ENCODE measurements at places on chromosomes 5 and 9. TPM values are rescaled to one million over a fixed set of nuclear protein-coding genes. Genes with fewer than 3 reads are reported as not detected.

GRCh38 chr5:69024241-69024651 is 69.6 kb upstream of the SLC30A5 start:
- no peak overlapping the region for H3K27ac ChIP-seq
- peak; percentile 22 for DNase-seq
- no peaks in the 10 kb centered on the region for H3K36me3 ChIP-seq
- H3K4me3 ChIP-seq, result no peak overlapping the region

DNA sequence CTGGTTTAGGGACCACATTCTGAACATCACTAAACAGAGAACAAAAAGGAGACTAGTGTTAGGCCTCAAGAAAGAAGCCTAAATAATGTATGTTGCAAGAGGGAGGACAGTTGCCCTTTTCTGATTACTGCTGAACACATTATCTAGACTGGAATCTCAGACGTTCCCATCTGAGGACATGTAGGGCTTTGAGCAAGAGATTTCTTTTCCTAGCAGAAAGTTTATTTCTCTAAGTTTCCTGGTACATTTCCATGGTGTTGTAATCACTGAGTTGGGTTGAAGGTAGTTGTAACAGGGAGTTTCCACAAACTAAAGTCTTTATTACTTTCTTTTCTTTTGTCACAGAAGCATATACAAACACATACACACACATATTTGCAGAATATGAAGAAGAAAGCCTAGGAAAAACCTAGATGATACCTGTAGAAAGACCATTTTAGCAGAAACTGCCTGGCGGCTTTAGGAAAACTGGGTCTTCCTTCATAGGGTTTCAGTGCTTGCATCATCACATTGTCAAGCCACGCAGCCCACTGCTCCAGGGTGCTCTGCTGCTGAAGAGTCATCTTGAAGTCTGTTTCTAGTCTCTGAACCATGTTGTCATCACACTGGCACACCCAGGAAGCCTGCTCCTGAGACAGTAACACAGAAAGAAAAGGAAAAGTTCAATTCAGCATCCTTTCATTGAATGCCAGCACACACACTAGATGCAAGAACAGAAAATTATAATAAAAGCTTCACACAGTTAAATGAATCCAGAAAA is 269.1 kb downstream of the RFX3 start:
- peaks cover 13% of the 10 kb centered on the region for H3K36me3 ChIP-seq
- no peaks in the 10 kb centered on the region for H3K27me3 ChIP-seq
- no peak overlapping the region for H3K27ac ChIP-seq

LAMC3 gene
- not detected for total RNA-seq

DNA sequence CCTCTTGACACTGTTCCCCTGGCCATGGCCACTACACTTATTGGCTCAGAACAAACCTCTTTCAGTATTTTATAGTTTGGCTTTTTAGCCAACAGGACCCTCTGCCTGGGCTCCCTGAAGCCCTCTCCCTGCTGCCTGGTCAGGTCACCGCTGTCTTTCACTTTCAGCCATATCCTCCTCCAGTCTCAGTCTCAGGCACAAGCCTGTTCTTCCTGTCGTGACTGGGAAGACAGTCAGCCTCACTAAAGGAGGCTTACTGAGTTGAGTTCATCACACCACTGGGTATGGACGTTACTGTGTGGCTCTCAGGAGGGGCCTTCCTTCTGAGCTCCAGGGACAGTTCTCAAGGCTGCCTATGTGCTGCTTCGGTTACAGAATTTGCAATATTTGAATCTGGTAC is 2.0 kb downstream of the QSOX2 start:
- no peak for DNase-seq
- no peaks in the 10 kb centered on the region for H3K36me3 ChIP-seq
- H3K4me3 ChIP-seq, result peak overlapping the region; percentile 91
- H3K4me1 ChIP-seq, result peaks cover 31% of the 10 kb centered on the region

- no peaks in the 10 kb centered on the region for H3K36me3 ChIP-seq
- no peak overlapping the region for H3K4me3 ChIP-seq
- DNase-seq, result no peak
- H3K27me3 ChIP-seq, result peaks cover 30% of the 10 kb centered on the region
- peaks cover 12% of the 10 kb centered on the region for H3K4me1 ChIP-seq
- no peak overlapping the region for H3K27ac ChIP-seq
Measured at GRCh38 chr5:176750144-176750543, 60.2 kb upstream of the UNC5A start.

CYSRT1 gene
- total RNA-seq, result 0.93 TPM

- DNase-seq, result no peak
- H3K36me3 ChIP-seq, result peaks cover under 1% of the 10 kb centered on the region
- no peak overlapping the region for H3K4me3 ChIP-seq
- H3K27ac ChIP-seq, result no peak overlapping the region
- peaks cover 1% of the 10 kb centered on the region for H3K27me3 ChIP-seq
Measured at GRCh38 chr5:14407746-14408175, 173.8 kb upstream of the OTULINL start.

DNA sequence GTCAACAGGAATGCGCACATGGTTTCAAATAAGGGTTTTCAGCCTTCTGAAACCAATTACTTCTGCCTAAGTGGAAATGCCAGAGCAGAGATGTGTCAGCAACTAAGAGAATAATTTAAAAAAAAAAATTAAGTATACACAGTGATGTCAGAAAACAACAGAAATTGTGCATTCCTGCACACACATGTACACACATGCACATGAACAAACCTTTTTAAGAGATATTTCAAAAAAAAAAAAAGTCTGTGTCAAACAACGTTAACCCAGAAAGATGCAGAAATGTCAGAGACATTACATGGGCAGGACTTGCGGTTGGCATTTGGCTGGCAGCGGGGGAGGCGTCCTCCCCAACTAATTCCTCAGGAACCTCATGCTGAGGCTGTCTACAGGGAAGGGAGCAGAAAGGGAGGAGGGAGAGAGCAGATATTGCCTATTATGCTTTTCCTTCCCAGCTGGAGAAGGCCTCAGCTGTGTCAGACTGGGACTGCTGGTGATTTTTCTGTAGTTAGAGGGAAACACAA is 536.9 kb upstream of the WWC1 start:
- H3K4me1 ChIP-seq, result no peaks in the 10 kb centered on the region
- no peak overlapping the region for H3K4me3 ChIP-seq
- H3K27me3 ChIP-seq, result no peaks in the 10 kb centered on the region
- H3K27ac ChIP-seq, result no peak overlapping the region
- no peaks in the 10 kb centered on the region for H3K36me3 ChIP-seq

- DNase-seq, result no peak
- no peaks in the 10 kb centered on the region for H3K4me1 ChIP-seq
- no peaks in the 10 kb centered on the region for H3K36me3 ChIP-seq
- no peak overlapping the region for H3K27ac ChIP-seq
Measured at GRCh38 chr5:116564312-116564711, 10.3 kb downstream of the SEMA6A start.
